ENCODE measurements at places on chromosomes 11 and 22.

GRCh38 chr22:22877523-22878210 is 9.9 kb upstream of the IGLL5 start:
- peak; percentile 71 for DNase-seq

DNA sequence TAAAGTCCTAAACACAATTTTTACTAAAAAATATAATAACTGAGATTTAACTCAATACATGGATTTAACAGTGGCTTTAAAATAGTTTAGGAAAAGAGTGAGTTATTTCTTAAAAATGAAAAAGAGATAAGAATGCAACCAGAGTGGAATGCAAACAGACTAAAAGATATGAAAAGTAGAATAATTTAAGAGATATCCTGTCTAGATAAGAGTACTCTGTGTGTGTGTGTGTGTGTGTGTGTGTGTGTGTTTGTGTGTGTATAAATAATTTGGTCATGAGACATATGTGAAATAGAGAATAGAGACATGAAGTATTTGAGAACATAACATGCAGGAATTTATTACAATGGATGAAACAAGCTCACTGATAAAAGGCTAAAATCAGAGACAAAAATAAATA is 986.9 kb upstream of the CHORDC1 start:
- DNase-seq: no peak

GRCh38 chr11:116864531-116864930 is 27.1 kb upstream of the APOA1 start:
- DNase-seq: no peak

GRCh38 chr11:79431535-79431934 is 9.3 kb downstream of the TENM4 start:
- DNase-seq: no peak

- no peak for DNase-seq
Observed at GRCh38 chr11:113567867-113568544, 92.8 kb upstream of the DRD2 start.

DNA sequence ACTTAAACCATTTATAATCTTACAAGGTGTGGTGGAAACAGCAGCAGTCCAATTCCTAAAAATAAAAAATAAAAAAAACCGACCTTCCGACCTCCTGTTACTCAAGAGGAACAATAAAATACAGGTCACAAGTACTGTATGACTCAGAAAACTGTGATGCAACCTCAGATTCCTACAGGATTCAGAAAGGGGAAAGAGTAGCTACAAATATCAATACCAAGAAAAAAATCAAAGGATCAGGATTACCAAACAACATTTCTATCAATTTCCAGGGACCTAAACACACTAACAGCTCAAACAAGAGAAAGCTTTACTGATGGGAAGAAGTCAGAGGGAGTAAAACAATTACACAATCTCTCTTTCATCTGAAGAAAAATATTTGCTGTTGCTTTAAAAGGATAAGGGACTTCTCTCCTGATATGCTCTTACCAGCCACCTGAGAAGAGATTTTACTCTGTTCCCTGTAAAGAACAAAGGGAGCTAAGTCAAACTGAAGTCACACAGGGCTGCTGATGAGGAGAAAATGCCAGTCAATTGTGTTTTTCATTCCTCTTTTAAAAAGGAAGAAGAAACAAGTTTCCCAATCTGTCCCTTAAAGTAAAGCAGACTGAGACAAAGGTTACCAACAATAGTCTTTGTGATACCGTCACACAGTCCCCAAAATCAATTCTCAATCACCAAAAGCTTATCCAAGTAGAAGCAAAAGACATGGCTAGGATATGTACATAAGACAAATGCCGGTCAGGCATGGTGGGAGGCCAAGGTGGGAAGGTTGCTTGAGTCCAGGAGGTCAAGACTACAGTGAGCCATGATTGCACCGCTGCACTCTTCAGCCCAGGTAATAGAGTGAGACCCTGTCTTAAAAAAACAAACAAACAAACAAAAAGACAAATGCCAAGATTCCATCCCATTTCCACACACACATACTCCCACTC is 39.3 kb downstream of the AMBRA1 start:
- DNase-seq: no peak

DNA sequence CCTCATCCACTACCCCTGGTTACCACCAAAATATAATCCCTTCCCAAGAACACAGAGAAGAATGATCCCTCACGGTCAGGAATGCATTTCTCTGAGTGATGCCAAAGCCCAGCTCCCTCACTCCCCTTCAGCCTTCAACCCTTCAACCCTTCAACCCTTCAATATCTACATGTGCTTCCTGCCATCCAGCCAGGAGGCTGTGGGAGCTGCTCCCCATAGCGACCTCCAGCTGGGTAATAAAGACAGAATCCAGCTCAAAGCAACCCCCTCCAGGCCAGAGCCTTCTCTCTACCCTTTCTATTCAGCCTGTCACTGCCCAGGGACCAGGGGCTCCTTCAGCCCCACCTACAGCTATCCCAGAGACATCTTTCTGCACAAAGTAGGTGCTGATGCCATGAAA is 2.7 kb downstream of the ARHGAP1 start:
- DNase-seq: no peak

GRCh38 chr11:72633068-72633467 is 41.2 kb downstream of the PDE2A start:
- DNase-seq: no peak

- no peak for DNase-seq
Observed at GRCh38 chr22:45179276-45180049, 15.7 kb downstream of the NUP50 start.

- DNase-seq: peak; percentile 60
Observed at GRCh38 chr11:122696662-122697061, 41.1 kb downstream of the UBASH3B start.

GRCh38 chr22:38845004-38845740 is 1.3 kb upstream of the NPTXR start:
- DNase-seq: no peak

GRCh38 chr22:47402876-47403525 is 640.6 kb downstream of the TBC1D22A start:
- DNase-seq: no peak

DNA sequence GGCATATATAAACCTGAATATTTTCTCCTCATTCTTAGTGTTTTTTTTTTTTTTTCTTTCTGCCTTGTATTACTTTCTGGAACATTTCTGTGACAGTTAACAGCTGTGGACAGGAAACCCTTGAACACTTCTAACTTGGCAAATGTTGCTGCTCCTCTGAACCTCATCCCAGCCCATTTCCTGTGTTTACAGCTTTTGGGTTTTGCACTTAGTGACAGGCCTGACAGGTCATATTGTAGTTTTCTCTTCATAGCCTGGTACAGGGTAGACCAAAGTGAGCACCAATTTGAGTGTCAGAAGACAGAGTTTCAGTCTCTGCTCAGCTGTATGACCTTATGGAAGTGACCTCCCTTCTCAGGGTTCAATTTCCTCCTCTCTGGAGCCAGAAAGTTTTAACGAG is 91.6 kb downstream of the STIM1 start:
- peak; percentile 24 for DNase-seq

DNA sequence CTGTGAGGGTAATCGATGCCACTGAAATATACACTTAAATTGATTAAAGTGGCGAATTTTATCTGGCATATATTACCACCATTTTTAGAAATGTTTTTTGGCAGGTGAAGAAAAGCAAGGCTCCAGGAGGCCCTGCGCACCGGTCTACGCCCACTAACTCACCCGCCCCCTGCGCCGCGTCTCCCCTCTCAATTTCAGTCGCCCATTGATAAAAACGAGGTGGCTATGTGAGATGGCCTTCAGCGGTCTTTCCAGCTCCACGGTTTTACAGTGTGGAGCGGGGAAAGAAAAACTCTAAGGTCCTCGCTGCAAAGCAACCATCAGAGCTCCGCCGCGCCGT is 602 bp upstream of the AQP11 start:
- no peak for DNase-seq

GRCh38 chr22:49555526-49555925 is 272.1 kb downstream of the BRD1 start:
- no peak for DNase-seq

GRCh38 chr11:9982796-9983579 is 311.0 kb downstream of the SBF2 start:
- no peak for DNase-seq

GRCh38 chr11:84747871-84748270 is 879.3 kb downstream of the DLG2 start:
- DNase-seq: no peak

DNA sequence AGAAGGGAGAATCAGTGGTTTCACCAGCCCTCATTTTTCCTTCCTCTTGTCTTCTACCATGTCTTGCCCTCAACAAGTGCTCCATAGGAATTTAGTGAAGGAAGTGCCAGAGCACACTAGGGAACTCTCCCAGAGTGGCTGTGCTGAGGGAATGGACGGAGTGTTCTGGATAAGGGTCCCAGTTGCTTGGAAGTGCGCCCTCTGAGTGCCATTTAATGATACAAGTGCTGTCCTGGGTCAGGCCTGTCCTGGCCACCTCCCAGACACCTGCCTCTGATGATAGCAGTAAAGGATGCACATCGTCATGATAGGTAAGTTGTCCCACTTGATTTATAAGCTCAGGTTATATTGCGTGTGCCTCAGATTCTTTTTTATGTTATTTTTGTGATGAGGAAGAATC is 5.1 kb downstream of the PANX1 start:
- no peak for DNase-seq

DNA sequence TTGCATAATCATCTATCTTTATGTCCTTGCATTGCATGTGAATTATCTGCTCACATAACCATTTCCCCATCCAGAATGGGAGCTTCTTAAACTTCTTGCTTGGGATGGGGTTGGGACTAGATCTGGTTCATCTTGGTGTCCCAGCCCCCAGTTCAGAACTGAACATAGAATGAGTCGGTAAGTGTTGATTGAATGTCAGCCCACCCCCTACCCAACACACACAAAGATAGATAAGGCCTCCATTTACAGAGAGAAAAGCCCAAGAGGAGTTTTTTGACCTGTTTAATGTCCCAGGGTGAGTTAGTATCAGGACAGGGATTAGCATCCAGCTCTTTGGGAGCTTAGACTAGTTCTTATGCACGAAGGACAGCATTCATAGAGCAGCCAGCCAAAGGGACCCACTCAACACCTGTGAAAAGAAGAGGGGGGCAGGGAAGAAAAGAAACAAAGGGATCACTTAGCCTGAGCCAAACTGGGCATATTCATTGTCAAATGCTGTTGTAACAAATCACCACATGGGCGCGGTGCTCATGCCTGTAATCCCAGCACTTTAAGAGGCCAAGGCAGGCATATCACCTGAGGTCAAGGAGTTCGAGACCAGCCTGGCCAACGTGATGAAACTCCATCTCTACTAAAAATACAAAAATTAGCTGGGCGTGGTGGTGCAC is 57.4 kb downstream of the CHRDL2 start:
- DNase-seq: no peak

DNA sequence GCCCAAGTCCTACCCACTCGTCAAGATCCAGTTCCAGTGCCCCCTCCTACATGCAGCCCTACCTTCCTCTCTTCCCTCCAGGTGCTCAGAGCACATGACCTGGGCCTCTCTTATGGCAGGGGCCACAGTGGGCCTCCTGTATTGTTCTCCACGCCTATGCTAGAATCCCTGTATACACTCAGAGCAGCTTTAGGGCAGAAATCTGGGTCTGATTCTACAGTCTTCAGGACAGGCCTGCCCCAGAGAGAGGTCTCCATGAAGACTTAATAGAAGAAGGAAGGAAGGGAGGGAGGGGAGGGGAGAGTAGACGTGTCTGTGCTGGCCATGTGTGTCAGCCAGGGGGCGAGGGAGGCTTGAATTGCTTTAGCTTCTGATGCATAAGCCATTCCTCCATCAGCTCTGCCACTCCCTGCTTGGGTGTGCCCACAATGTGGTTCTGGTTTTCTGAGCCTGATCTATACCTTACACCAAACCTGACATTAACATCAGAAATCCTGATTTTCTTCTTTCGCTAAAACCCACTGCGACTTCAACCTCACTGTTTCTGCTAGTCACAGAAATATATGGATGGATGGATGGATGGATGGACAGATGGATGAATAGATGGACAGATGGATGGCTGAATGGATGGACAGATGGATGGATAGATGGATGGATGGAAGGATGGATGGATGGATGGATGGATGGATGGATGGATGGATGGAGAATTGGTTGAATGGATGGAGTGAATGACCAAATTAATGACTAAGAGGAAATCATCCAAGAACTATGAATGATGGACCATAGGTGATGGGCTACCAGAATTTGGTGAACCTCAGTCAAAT is 56.6 kb upstream of the PRDM11 start:
- peak; percentile 56 for DNase-seq

DNA sequence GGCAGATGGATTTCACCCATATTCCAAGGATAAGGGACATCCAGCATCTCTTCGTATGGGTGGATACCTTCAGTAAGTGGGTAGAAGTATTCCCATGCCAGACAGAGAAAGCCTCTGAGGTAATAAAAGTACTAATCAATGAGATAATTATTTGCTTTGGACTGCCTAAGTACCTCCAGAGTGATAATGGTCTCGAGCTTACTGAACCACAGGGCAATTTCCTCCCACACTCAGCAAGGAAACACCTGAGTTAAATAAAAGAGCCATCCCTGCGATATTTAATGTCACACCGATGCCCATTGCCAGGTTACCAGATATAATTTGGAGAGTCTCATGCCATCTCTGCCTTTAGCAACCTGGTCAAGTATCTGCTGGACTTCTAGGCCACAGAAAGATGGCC is 70.6 kb upstream of the MPEG1 start:
- DNase-seq: no peak

GRCh38 chr11:78228467-78228866 is 39.7 kb downstream of the USP35 start:
- peak; percentile 75 for DNase-seq

DNA sequence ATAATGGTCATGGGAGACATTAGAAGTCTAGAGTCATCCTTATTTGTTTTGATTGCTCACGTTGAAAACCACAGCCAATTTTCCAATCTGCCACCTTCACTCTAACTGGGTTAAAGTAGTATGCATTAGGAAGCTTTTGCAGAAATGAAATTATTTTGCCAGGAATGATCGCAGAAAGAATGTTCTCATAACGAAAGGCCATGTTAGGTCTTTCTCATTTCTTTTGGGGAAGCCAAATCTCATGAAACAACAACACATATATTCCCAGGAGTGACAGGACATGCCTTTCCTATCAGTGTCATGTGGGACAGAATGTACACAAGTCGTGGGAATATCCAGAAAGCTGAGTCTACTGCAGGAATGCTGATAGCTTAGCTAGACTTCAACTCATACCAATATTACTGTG is 386.3 kb downstream of the AASDHPPT start:
- no peak for DNase-seq

- no peak for DNase-seq
Observed at GRCh38 chr11:130300567-130300966, 14.2 kb downstream of the ZBTB44 start.

DNA sequence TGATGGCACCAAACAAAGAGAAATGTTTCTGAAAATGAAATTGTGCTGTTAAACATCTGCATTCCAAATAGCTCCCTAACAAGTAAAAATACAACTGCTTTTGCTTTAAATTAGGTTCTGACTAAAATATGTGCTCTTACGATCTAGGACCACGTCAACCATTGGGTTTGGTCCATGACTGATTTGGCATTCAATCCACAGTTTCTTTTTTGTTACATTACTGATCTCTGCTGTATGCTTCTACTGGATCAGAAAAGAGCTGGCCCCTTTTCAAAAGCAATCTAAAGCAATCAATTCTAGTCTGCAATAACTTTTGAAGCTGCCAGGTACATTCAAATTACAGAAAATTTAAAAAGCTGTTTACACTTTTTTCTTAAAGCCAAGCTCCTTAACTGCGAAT is 1047.1 kb upstream of the CCDC90B start:
- DNase-seq: no peak

- DNase-seq: no peak
Observed at GRCh38 chr22:44067033-44067432, 42.9 kb downstream of the PARVB start.
